ENCODE measurements at places on chromosomes 4 and X. TPM values are rescaled to one million over a fixed set of nuclear protein-coding genes. Genes with fewer than 3 reads are reported as not detected.

GRCh38 chr4:72567821-72568675 lies 973 bp downstream of the ADAMTS3 start:
- DNase-seq: peak; percentile 78

- no peak for DNase-seq
These were observed 47.7 kb downstream of the ARHGEF38 start for GRCh38 chr4:105599932-105600655.

DNA sequence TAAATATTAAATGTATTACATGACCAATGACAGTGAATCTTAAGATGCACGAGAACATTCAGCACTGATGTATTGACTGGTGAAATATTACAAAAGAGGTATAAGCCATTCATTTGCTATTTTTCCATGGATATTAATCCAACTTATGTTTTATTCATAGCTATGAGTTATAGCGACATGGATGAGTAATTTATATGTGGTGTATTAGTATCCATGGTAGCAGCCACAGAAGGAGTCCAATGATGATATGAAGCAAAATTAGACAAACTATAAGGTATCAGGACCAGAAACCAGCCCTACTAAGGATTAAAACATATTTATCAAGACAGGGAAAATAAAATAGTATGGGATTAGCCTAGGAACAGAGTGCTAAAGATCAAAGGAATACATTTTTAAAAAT lies 50.7 kb downstream of the THAP9 start:
- no peak for DNase-seq

The TRIM75 gene
- total RNA-seq: not detected

GRCh38 chr4:114180481-114180880 lies 201.0 kb upstream of the ARSJ start:
- DNase-seq: no peak

DNA sequence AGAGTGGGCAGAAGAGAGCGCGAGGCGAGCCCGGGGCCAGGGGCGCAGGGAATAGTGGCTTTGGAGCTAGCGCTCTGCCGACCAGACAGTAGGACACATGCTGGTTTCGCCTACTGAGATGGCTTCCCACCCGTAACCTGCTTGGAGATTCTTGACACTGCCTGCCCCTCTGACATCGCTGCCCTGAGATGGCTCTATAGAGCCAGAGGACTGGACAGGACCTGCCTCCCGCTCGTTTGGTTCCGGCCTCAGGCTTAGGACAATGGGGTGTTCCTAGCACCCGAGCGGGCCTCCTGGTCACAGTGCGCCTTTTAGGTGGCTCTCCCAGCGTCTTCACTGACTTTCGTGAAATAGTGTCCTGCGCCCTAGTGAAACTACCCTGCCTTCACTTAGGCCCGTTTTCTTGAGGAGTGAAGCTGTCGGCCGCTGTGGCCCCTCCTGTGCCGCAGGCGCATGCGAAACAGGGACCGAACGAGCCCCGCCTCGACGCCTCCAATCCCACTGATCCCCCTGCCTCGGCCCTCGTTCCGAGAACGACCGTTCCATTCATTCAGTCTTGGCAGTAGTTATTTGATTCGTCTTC lies 608 bp downstream of the TAF1 start:
- DNase-seq: peak; percentile 44

- no peak for DNase-seq
These were observed 125.2 kb downstream of the PACRGL start for GRCh38 chr4:20825505-20825904.

GRCh38 chr4:121696170-121696580 lies 605 bp downstream of the ANXA5 start:
- DNase-seq: peak; percentile 86

- no peak for DNase-seq
These were observed 66.1 kb downstream of the NHSL2 start for GRCh38 chrX:71976753-71977152.

GRCh38 chr4:69066945-69067344 lies 29.3 kb upstream of the UGT2B7 start:
- no peak for DNase-seq

DNA sequence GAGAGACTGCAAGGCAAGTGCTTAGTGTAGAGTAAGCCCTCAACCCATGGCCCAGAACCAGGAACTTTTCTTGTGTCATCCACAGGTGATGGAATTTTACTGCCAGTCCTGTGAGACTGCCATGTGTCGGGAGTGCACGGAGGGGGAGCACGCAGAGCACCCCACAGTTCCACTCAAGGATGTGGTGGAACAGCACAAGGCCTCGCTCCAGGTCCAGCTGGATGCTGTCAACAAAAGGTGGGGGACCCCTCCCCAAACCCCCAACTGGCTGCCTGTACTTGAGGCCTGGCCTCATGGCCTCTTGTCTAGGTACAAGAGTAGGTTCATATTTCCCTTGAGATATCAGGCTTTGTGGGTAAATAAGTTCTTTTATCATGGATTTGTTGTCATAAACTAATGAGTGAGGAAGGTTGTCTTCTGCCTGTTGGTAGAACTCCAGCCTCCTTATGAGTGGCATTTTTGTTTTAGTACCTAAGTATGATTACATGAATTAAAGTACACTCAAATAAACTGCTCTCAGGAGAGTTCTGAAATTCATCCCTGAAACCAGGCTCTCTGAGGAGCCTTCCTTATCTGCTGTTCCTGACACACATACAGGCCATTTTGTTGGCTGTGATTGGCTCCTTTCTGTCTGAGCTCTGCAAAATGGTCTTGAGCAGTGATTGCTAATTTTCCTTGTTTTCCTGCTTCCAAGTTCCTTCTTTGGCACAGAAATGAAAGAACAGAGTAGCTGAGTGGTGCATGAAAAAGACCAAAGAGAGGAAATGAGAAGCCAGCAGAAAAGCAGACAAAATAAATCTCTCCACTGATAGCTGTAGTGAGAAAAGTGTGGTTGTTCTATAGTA lies 51.4 kb upstream of the MND1 start:
- DNase-seq: no peak

The DYNLT3 gene
- 27.2 TPM for total RNA-seq

DNA sequence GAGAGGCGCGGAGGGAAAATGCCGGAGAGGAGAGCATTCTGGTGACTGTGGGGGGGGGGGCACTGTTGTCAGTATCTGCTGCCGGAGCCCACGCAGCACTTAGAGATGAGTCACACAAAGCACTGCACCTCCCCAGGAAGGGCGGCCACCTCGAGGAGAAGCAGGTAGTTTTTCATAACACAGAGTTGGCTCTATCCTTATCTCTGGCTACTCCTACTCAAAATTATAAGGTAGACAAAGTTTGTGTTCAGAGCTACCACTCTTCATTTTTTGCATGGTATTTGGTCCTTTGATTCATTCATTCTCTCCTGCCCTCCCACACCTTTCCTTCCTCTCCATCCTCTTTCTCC lies 76.2 kb upstream of the SCOC start:
- DNase-seq: no peak

DNA sequence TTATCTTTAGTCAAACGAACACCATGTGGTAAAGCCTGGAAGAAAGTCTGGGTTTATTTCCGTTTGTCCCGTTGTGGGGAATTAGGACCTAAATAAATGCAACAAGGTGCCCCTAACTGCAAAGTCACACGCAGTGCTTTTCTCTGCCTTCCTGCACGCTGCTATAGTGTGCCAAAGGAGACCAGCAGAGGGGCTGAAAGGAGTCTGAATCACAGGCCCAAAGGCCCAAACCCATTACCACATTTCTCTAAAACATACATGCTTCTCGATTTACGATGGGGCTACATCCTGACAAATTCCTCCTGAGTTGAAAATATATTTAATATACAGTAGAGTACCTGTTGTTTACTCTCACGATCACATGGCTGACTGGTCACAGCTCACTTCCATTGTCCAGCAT lies 4.5 kb downstream of the VEGFC start:
- no peak for DNase-seq

GRCh38 chr4:21167711-21168110 lies 467.5 kb downstream of the PACRGL start:
- DNase-seq: no peak

The PRRG1 gene
- 16.2 TPM for total RNA-seq

- no peak for DNase-seq
These were observed 59.3 kb upstream of the MAGED1 start for GRCh38 chrX:51834076-51834475.

- no peak for DNase-seq
These were observed 17.3 kb downstream of the KDM6A start for GRCh38 chrX:44890247-44890646.

- no peak for DNase-seq
These were observed 63.7 kb upstream of the RPL34 start for GRCh38 chr4:108556588-108557200.

DNA sequence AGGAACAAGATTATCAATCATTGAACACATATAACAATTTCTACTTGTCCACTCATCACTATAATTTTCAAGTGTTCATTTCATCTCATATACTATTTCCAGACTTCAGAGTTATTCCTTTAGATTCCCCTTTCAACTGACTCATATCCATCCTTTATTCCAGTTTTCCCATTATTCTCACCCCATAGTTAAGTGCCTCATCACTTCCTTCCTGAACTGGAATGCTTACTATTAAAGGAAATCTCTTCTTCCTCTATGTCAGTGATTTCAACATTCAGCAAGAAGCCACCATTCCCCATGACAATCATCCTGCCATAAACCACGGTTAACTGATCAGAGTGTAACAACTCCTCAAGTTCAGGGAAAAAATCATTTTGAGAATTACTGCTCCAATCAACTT lies 198.9 kb downstream of the FBXO8 start:
- no peak for DNase-seq

DNA sequence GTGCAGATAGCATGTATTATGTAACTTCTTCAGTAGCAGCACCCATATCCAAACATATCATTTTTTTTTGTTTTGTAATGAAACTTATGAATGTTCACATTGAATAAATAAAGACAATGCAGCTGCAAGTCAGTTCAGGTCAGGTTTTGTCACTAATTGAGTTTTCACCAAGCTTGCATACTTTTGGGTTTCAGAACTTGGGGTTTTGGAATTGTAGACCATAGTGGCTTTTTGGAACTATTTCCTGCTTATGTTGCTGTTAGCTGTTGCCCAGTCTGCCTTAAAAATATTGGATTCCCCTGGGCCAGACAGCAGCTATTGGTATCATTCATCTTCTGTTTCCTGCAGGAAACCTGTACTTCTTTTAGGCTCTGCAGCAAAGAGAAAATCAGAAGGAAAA lies 113.4 kb upstream of the LIMCH1 start:
- DNase-seq: no peak
